Activated naive CD8-positive, alpha-beta T cell treated with anti-CD3 and anti-CD28 coated beads for 36 hours (primary cell): ENCODE measurements at places on chromosomes 6 and 20. TPM values are rescaled to one million over a fixed set of nuclear protein-coding genes. Genes with fewer than 3 reads are reported as not detected.

- H3K36me3 ChIP-seq = no peaks in the 10 kb centered on the region
- no peak for DNase-seq
- H3K27ac ChIP-seq = peak overlapping the region; percentile 19
- peaks cover 46% of the 10 kb centered on the region for H3K4me1 ChIP-seq
These were observed 40.7 kb downstream of the MAP3K5 start for GRCh38 chr6:136751522-136751956.

The DEF6 gene
- total RNA-seq = 74.3 TPM

GRCh38 chr6:163133017-163133416 is 281.5 kb upstream of the QKI start:
- no peak for DNase-seq
- no peak overlapping the region for H3K27ac ChIP-seq
- H3K4me1 ChIP-seq = no peaks in the 10 kb centered on the region
- H3K36me3 ChIP-seq = no peaks in the 10 kb centered on the region

DNA sequence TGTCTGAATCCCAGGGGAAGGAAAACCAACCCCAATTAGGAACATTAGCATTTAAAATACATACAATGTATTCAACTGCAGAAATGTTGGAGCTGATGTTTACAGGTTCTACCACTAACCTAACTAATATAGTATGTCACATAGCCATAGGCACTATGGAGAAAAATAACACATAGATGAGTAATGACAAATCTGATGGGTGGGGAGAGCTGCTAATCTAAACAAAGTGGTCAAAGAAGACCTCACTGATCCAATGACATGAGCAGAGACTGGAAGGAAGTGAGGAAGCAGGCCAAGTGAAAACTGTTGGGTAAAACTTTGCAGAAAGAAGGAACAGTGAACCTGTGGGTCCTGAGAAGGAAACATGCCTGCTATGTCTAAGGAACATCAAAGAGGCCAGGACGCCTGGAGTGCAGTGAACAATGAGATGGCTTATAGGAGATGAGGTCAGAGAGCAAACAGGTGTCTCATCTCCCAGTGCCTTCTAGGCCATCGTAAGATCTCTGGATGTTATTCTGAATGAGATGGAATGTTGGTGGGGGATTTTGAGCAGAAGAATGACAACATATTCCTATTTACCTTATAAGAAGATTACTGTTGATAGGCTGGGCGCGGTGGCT is 135.7 kb downstream of the ALDH8A1 start:
- H3K36me3 ChIP-seq = no peaks in the 10 kb centered on the region
- peaks cover 3% of the 10 kb centered on the region for H3K27me3 ChIP-seq
- H3K27ac ChIP-seq = no peak overlapping the region
- no peak overlapping the region for H3K4me3 ChIP-seq
- no peaks in the 10 kb centered on the region for H3K4me1 ChIP-seq
- no peak for DNase-seq

DNA sequence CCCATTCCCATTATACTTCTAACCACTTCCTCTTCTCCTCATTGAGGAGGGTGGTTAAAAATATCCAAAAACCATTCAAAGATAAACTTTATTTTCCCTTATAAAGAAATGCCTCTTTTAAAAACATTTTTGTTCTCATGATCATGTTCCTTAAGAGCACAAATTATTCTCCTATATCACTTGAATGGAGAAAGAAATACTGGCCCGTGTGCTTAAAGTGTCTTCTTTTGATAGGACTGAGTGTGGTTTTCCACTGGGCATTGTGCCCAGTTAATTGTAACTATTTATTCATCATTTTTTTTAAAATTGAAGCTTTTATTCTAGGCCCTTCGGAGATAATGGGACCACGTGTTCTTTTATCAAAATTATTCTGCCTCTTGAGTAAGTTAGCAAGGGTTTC is 871.5 kb downstream of the QKI start:
- H3K4me3 ChIP-seq = no peak overlapping the region
- no peak overlapping the region for H3K27ac ChIP-seq
- no peak for DNase-seq

The RIN2 gene
- not detected for total RNA-seq

- DNase-seq = no peak
- H3K36me3 ChIP-seq = peaks cover 3% of the 10 kb centered on the region
- no peak overlapping the region for H3K27ac ChIP-seq
- H3K4me1 ChIP-seq = no peaks in the 10 kb centered on the region
- H3K27me3 ChIP-seq = no peaks in the 10 kb centered on the region
- no peak overlapping the region for H3K4me3 ChIP-seq
These were observed 382.3 kb downstream of the CD83 start for GRCh38 chr6:14499841-14500240.

The SLCO4A1 gene
- total RNA-seq = 55.0 TPM

DNA sequence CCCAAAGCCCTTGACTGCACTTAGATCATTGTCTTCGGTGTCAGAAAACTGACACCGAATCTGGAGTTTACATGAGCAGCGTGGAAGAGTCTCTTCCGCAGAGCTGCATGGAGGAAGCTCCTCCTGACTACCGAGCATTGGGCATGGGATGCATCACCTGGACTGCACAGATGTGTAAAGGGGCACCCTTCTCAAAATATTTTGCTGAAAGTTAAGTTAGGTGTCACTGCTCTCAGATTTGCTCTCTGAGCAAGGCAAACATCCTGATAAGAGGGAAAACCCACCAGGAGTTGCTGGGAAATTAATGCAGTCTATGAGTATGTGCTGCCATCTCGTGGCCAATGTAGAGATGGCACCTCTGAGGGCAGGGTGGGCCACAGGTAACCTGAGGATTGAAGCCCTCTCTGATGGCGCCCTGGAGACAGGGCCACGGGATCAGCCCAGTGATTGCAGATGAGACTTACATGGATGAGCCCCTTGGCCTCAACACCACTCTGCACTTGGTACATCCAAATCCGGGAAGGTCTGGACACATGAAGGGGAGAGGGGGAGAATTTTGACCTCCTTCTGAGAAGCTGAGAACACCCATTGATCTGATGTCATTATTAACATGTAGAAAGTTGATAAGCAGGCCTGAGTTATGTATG is 129.9 kb downstream of the LPA start:
- H3K27me3 ChIP-seq = peaks cover 17% of the 10 kb centered on the region
- no peaks in the 10 kb centered on the region for H3K36me3 ChIP-seq
- DNase-seq = peak; percentile 49
- H3K27ac ChIP-seq = no peak overlapping the region
- H3K4me3 ChIP-seq = no peak overlapping the region

The STMND1 gene
- not detected for total RNA-seq

- no peaks in the 10 kb centered on the region for H3K36me3 ChIP-seq
- DNase-seq = no peak
- no peaks in the 10 kb centered on the region for H3K4me1 ChIP-seq
- no peak overlapping the region for H3K4me3 ChIP-seq
- no peak overlapping the region for H3K27ac ChIP-seq
These were observed 51.2 kb downstream of the BMP6 start for GRCh38 chr6:7777074-7777473.

The TXLNB gene
- 0.19 TPM for total RNA-seq

DNA sequence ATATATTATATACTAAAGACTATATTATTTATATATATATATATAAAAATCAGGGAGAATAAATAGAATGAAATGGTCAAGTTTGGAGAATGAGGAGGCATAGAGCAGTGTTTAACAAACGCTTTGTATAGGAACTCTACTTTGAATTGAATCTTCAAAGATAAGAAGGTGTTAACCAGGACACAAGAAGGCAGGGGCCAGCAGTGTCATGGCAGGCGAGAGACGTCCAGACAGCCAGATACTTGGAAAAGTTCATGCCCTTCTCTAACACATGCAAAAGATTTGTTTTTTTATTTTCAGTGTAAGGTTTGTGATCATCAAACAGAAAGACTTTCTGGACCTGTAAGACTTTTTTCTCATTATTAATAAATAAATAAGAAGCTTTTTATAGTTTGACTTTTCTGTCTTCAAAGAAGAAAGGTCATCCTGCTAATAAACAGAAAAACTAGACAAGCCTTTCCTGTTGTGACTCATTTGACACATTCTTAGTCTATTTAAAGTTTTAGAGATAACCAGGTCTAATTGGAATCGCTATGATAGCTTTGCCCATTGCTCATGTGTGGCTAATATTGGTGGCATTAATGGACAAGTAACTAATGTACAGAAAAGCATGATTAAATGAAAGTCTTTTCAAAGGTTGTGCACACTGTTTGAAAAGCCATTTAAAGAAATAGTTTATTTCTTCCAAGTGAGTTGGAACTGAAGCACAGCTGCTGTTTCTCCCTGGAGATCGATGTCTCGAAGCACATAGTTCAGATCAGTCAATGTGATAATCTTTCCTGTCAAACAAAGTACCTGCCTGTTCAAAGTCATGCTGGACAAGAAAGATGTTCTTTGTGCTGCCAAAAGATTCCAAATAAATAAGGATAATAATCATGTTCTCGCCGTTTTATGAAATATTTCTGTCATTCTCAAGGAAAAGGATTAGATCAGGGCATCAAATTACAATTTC is 420.4 kb upstream of the OPRM1 start:
- DNase-seq = no peak
- no peaks in the 10 kb centered on the region for H3K4me1 ChIP-seq
- H3K27me3 ChIP-seq = no peaks in the 10 kb centered on the region
- no peak overlapping the region for H3K4me3 ChIP-seq

The SLC22A7 gene
- not detected for total RNA-seq

- no peak for DNase-seq
- no peaks in the 10 kb centered on the region for H3K27me3 ChIP-seq
- H3K4me3 ChIP-seq = no peak overlapping the region
- H3K27ac ChIP-seq = peak overlapping the region; percentile 63
- peaks cover 6% of the 10 kb centered on the region for H3K4me1 ChIP-seq
- no peaks in the 10 kb centered on the region for H3K36me3 ChIP-seq
These were observed 124.7 kb downstream of the HFE start for GRCh38 chr6:26211963-26212362.

DNA sequence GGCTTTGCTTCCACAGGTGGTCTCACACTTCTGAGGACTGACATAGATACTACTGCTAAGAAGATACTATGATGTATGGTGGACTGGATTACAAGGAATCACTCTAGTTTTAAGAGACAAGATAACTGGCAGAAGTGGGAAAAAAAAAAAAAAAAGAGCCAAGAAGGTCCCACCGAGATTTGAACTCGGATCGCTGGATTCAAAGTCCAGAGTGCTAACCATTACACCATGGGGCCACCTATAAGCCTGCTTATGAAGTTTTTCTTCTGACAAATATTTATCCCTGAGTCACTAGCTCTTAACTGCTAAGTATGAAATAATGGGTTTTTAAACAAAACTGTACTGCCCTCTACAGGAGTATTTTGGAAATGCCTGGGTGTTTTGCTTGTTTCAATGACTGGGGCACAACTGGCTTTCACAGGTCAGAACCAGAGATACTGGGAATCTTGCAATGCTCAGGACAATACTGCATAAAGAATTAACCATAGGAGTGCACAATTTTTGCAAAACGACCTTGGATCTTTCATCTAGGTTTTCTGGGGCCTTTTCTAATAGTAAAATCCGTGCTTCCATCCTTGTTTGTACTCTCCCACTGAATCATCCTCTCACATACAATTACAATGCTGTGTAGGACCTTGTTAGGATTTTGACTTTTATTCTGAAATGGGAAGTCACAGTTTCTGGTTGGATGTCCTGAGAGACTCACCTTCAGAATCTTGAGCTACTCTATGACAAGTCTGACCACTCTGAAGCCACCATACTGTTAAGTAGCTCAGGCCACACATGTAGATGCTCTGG is 116.3 kb downstream of the OR2B2 start:
- peaks cover 26% of the 10 kb centered on the region for H3K27me3 ChIP-seq
- peak overlapping the region; percentile 22 for H3K4me3 ChIP-seq
- peak overlapping the region; percentile 56 for H3K27ac ChIP-seq
- no peaks in the 10 kb centered on the region for H3K36me3 ChIP-seq

DNA sequence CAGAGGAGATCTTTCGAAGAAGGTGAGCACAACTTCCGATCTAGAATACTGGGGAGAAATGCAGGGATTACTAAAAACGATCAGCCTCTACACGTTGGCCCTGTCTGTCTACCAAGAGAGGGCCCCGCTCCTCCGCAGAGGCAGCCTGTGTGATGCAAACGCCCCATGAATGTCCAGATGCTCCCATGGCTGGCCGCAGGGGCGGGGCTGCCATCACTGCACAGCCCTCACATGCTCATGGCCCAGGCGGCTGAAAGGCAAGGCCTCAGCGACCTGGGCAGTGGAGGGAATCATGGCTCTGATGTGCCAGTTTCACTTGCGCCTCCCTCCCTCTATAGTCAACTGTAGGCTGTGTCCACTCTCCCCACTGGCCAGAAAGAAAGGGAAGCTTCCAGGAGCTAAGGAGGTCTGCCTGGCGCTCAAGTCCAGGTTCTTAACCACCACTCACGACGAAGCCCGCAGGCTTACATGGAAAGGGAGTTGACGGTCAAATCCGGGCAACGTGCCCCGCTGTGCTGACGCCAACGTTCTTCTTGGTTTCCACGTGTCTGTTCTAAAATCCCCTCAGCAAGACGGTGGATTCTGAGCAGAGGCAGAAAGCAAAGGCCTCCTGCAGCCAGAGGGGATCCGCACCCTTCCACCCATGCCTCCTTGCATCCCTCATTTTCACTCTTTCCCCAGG is 14.2 kb downstream of the PXDC1 start:
- H3K4me3 ChIP-seq = no peak overlapping the region
- no peak overlapping the region for H3K27ac ChIP-seq
- no peak for DNase-seq
- peaks cover 29% of the 10 kb centered on the region for H3K27me3 ChIP-seq
- H3K36me3 ChIP-seq = no peaks in the 10 kb centered on the region

DNA sequence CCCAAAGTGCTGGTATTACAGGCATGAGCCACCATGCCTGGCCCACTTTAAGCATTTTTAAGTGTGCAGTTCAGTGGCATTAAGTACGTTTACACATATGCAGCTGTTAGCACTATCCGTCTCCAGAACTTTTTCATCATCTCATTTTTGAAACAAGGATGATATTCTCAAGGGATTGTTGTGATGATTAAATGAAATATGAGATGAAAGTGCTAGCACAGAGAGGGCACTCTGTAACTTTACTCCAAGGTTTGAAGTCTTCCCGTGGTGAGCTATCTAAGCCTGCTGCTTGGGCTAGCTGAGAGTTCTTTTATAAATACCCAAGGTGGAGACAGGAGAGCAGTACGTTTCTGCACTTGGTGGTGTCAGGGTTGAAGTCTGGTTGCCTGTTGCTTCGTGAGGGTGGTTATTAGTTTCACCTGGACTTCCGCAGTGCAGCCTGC is 6.6 kb downstream of the TM9SF4 start:
- H3K27me3 ChIP-seq = no peaks in the 10 kb centered on the region
- DNase-seq = no peak
- H3K27ac ChIP-seq = no peak overlapping the region
- peaks cover 17% of the 10 kb centered on the region for H3K36me3 ChIP-seq
- peaks cover 46% of the 10 kb centered on the region for H3K4me1 ChIP-seq
- H3K4me3 ChIP-seq = no peak overlapping the region

DNA sequence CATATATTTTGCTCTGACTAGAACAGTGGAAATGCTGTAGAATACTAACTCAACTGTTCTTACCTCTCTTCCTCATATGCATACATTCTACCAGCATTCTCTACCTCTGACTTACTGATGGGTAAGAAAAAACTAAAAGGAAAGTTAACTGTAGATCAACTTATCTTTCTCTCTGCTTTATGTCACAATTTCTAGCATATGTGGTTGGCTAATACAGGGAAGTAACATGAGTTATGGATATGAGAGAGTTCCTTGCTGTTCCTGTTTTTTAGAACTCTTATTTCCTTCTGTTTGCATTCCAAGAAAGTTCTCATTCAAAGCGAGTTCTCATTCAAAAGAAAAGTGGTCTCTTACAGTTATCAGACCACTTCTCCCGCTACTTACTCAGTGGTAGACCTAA is 226.8 kb upstream of the SGK1 start:
- no peak overlapping the region for H3K4me3 ChIP-seq
- H3K4me1 ChIP-seq = peaks cover 24% of the 10 kb centered on the region
- DNase-seq = no peak
- no peak overlapping the region for H3K27ac ChIP-seq
- no peaks in the 10 kb centered on the region for H3K36me3 ChIP-seq
- no peaks in the 10 kb centered on the region for H3K27me3 ChIP-seq
